ENCODE measurements at places on chromosomes 6 and 20.

DNA sequence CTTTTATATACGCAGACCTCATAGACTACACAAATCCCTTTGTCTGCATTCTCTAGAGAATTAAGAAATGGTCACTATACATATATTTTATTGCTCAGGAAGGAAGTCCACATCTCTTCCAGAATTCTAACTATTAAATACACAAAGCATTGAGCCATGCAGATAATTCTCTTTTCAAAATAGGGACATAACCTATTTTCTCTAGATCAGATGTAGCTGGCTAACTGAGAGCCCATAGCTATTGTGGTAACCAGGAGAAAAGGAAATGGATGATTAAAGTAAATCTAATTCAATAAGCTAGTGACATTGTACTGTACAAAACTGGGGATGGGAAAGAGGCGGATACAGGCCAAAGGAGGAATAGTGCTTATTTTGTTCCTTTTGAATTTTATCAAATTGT is 137.2 kb downstream of the BACH2 start:
- DNase-seq = no peak

GRCh38 chr20:16387666-16388065 is 185.6 kb downstream of the KIF16B start:
- DNase-seq = no peak

GRCh38 chr6:108594640-108595039 is 33.9 kb downstream of the FOXO3 start:
- DNase-seq = no peak

DNA sequence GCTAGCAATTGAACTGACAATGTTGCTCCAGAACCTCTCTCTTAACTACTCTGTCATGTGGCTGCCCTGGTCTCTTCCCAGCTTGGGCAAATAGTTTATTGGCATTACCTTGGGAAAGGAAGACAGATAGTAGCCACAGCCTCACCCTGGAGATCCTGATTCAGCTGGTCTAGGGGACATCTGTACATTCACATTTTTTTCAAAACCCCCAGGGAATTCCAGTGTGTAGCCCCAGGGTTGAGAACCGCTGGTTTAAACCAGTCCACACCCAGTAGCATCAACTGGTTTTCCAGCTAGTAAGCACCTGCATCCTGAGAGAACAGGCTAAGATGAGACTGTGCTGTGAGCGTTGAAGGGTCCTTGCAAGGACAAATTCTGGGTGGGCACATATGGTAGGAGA is 9.6 kb downstream of the SCUBE3 start:
- DNase-seq = no peak

- no peak for DNase-seq
Measured at GRCh38 chr6:24909241-24910216, 26.2 kb downstream of the RIPOR2 start.

DNA sequence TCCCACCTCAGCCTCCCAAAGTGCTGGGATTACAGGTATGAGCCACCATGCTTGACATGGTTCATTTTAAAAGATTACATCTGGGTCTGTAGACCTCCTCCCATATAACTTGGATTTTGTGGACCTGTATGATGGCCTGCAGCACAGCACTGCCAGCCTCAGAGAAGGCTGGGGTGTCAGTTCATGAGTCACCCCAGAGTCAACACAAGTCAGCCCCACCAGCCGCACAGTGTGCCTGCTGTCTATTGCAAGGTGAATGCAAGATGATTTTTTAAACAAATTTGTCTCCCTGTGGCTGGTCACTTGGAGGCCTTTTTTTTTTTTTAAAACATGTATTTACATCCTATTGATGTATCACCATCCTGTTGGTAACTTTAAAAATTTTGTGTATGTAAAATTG is 76.7 kb downstream of the RREB1 start:
- no peak for DNase-seq

GRCh38 chr20:59836767-59837166 is 96.7 kb downstream of the SYCP2 start:
- no peak for DNase-seq

GRCh38 chr6:49551078-49551865 is 804 bp downstream of the C6orf141 start:
- no peak for DNase-seq

GRCh38 chr6:145323646-145324045 is 411.7 kb downstream of the EPM2A start:
- no peak for DNase-seq

DNA sequence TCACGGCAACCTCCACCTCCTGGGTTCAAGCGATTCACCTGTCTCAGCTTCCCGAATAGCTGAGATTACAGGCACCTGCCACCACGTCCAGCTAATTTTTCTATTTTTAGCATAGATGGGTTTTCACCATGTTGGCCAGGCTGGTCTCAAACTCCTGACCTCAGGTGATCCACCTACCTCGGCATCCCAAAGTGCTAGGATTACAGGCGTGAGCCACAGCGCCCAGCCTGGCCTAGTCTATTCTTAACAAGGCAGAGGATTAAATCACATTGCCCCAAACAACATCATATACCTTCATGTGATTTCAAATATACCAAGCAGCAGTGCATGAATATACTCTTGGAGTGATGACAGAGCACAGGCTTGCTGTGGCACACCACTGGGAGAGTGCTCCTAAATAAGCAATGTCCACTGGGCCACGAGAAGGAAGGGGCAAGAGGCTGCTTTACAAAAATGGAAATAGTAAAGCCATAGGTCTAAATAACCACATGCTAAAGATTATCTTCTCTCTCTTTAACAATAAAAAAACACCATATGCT is 76.6 kb upstream of the TULP1 start:
- no peak for DNase-seq

DNA sequence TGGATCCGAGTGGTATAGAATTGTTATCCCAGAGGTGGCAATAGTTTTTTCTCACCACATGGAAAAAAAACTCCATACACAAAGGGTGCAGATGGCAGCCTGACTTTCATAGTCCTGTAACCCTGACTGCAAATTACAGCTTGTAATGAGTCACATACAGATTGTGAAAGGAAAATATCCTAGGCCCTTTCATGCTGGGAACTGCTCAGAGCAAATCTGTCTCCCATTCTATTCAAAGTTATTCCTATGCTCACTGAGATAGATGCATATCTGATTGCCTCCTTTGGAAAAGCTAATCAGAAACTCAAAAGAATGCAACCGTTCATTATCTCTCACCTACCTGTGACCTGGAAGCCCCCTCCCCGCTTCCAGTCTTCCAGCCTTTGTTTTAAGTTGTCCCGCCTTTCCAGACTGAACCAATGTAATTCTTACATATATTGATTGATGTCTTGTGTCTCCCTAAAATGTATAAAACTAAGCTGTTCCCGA is 108.7 kb upstream of the MAP3K4 start:
- no peak for DNase-seq

- no peak for DNase-seq
Measured at GRCh38 chr6:52305948-52306767, 21.6 kb upstream of the MCM3 start.

DNA sequence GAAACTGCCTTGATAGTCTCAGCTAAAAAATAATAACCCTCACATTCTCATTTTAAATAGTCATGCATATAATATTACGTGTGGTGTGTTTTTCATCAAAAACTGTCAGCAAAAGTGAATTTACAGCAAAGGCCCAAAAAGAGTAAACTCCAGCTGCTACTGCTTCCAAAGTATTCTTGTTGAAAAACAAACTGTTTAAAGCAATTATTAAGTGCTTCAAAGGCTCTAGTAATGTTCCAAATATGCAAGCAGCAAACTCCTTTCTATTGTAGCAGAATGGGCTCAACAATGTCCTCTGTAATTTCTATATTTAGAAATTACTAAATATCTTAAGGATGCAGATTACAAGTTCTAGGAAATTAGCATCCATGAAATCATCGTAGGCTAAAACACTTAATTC is 280.0 kb upstream of the TBX18 start:
- DNase-seq = no peak

- no peak for DNase-seq
Measured at GRCh38 chr6:14108571-14109410, 8.8 kb upstream of the CD83 start.

DNA sequence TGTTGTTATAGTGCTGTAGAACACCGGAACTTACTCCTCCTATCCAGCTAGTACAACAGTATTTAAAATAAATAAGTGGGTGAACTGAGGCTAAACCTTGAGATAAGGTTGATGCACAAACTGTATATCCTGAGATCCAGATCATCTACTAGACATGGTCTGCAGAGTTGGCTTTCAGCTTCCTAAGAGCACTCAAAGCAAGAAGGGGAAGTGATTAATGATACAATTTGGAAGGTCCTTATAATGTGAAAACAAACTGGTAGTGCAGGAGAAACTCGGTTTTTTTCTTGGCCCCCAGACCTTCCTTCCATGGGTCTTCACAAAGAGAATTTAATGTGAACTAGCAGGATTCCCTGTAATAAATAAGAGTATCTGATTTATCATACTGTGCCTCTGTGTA is 27.4 kb upstream of the RREB1 start:
- DNase-seq = no peak

- no peak for DNase-seq
Measured at GRCh38 chr20:62428396-62429295, 1.3 kb upstream of the RBBP8NL start.

- DNase-seq = no peak
Measured at GRCh38 chr6:126075335-126076071, 89.2 kb downstream of the TRMT11 start.

DNA sequence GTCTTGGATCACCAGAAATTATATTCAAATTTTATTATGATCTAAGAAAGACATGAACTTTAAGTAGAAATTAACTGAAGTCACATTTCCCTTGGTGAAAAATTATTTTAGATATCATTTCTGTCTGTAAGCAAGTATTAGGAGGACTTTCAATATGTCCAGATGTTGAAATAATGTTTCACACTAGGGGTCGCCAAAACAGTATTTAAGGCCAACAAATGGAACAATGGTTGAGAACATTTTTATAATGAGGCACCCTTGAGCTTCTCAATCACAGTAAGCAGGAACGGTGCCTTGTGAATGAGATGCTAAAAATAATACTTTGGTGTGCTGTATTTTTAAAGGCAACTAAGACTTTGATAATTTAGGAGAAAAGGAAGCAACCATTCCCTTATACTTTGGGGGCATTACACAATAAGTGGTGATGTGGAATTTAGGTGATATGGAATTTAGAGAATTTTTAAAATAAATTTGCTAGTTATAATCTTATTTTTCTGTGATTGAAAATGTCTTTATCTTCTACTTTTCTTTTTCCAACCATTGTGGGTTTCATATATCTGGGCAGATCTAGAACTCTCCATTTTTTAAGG is 9.6 kb upstream of the SF3B5 start:
- no peak for DNase-seq

- DNase-seq = no peak
Measured at GRCh38 chr20:37801921-37802320, 101.0 kb upstream of the VSTM2L start.

- DNase-seq = no peak
Measured at GRCh38 chr6:164108092-164108491, 693.6 kb downstream of the QKI start.

GRCh38 chr20:37744347-37744746 is 50.5 kb downstream of the CTNNBL1 start:
- DNase-seq = no peak

DNA sequence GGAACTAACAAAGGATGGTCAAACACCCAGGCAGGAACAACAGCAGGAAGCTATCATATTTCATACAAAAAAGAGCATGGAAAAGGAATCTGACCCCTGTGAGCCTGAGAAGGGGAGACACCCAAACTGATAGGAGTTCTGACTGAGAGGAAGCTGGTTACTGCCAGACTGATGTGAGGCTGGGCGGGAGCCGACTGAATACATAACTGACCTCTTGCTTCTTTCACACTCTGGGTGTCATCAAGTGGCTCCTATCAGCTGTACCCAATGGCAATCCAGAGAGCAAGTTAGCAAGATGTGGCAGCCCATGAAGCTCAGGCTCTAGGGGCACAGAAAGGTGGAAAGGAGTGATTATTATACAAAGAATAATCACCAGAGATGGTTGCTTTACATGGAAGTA is 795.1 kb upstream of the HS3ST5 start:
- DNase-seq = no peak

DNA sequence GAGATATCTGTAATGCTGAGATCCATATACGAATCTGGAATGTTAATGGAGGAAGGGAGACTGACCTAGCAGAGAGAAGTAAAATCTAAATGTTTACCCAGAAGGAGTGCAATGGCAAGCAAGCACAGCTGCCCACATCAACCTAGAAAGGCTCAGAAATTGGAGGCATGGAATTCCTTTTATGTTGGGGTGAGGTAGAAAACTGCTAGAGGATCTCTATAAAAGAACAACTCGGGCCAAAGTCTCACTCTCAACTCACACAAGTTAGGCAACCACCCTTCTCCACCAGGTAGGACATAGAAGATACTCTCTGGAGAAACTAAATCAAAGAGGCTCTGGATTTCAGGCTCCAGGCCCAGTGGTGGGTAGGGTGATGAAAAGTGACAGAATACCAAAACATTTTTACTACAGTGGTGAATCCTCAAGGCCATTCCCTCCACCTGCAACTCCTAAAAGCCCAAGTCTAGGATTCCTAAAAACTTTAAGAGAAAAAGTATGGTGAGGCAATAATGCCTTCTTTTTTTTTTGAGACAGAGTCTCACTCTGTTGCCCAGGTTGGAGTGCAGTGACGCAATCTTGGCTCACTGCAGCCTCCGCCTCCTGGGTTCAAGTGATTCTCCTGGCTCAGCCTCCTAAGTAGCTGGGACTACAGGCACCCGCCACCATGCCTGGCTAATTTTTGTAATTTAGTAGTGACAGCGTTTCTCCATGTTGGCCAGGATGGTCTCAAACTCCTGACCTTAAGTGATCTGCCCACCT is 9.5 kb upstream of the ADGRG6 start:
- no peak for DNase-seq

GRCh38 chr20:12414446-12415274 is 497.0 kb downstream of the BTBD3 start:
- no peak for DNase-seq

DNA sequence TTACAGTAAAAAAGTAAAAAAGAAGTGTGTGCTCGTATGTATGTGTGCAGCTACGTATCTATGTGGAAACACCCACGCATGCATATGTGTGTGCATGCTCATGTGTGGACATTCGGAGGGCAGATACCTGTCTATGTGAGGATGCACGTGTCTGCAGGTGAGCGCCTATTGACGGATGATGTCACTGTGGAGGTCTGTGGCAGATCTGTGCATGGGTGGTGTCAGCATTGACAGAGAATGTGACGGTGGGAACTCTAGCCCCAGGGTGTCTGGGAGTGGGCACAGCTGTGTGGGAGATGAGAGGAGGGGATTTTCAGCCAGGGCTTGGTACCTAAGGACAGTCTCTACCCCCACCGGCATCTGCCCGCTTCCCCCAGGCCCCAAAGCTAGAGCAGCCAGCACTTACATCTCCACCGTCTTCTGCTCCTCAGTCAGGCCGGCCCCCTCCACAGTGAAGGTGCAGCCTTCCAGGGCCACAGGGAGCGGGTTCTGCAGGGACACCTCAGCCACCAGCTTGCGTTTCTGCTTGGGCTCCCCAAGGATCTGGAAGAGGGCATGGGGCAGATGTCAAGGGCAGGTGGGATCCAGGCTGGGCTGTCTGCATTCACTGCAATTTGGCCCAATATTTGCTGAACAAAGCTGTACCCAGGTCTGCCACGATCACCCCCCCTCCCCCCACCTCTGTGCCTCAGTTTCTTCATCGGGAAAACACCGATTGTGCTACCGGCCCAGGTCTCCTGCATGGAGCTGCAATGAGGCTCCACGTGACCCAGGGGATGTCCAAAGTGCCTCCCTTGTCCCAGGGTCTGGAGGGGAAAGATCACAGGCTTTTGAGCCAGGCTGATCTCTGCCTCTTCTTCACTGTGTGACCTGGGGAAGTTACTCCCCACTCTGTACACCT is 34.1 kb downstream of the TGM2 start:
- no peak for DNase-seq
